ENCODE measurements at places on chromosomes 12 and 14.

DNA sequence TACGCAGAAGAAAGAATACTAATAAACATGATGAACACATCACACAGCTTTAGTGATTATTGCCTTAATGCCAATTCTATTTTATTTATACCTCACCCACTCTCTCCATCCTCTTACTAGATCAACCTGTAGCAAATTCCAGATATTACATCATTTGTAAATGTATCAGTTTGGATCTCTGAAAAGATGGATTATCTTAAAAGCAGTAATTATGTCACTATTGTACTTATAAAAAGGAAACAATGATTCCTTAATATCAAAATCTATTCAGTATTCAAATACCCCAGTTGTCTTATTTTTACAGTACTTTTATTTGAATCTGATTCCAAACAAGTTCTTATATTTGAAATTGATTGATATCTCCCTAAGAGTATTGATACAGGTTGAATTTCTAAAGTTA, 892.8 kb upstream of the MDGA2 start:
- DNase-seq, result no peak

GRCh38 chr14:26870722-26871617, 273.1 kb upstream of the NOVA1 start:
- DNase-seq, result no peak

DNA sequence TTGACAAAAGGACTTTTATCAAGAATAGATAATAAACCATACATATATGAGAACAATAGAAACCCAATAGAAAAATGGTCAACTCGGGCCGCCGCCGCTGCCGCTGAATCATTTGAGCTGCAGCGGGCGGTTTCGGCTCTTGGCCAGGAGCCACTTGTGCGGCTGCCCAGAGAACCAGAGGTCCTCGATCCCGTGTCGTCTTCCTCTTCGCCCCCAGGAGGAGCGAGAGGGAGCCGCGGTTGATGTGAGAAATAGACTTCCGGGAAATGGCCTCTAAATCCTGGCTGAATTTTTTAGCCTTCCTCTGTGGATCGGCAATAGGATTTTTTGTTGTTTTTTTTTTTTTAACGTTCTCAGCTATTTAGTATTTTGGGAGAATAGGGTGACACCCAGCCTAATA, 44.8 kb downstream of the CPSF6 start:
- DNase-seq, result no peak

DNA sequence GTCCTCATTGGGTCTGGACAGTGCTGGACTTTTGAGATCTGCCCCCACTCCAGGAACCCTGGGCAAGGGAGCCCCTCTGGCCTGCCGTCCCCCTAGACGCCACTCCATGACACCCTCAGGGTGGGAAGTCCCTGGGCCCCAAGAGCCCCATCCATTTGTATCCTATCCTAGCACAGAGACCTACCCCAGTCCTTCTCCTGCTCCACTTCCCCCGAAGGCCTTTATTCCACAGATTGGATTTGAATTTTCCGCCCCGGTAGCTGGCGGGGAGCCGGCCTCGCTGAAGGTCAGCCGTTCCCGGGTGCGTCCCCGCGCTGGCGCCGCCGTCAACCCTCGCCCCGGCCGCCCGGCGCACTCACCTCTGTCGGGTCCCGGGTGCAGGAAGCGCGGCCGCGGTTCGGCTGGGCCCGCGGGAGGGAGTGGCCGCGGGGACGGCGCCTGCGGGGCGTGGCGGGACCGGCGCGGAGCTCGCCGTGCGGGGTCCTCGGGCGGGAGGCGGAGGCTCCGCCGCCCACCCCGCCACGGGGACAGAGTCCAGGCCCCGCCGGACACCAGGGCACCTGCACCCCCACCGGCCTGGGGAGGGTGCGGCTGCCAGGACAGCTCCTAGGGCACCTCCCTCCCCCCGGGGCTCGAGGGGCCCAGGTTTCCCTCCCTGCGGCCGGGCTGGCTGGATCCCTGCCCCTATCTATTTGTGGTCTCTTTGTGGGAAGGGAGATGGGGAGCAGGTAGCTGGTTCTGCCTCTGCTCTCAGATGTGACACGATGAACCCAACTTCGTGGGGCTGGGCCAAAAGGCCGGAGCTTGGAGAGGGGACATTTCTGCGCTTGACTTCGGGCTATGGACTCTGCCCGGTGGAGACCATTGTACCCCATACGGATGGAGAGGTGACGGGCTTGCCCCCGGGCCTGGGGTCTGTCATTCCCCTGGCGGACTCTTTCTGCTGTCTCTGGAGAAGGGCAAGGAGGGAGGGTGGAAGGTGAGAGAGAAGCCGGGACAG, 19.9 kb upstream of the GPR68 start:
- no peak for DNase-seq

DNA sequence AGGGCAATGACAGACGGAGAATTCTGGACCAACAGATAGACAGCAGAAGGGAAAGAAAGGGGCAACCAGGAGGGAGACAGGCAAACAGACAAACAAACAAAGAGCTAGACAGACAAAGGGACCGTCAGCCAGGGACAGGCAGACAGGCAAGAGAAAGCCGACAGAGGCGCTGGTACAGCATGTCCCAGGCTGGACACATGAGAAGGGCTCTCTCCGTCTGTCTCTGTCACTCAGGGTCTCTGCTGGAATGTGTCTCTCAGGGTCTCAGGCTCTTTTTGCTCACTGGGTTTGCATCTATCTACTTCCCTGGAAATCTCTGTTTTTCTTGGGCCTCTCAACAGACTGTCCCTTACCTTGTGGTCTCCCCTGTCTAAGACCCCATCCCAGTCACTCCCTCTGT, 8.2 kb upstream of the SMUG1 start:
- DNase-seq, result no peak

GRCh38 chr12:115000038-115000437, 316.1 kb upstream of the TBX3 start:
- no peak for DNase-seq

DNA sequence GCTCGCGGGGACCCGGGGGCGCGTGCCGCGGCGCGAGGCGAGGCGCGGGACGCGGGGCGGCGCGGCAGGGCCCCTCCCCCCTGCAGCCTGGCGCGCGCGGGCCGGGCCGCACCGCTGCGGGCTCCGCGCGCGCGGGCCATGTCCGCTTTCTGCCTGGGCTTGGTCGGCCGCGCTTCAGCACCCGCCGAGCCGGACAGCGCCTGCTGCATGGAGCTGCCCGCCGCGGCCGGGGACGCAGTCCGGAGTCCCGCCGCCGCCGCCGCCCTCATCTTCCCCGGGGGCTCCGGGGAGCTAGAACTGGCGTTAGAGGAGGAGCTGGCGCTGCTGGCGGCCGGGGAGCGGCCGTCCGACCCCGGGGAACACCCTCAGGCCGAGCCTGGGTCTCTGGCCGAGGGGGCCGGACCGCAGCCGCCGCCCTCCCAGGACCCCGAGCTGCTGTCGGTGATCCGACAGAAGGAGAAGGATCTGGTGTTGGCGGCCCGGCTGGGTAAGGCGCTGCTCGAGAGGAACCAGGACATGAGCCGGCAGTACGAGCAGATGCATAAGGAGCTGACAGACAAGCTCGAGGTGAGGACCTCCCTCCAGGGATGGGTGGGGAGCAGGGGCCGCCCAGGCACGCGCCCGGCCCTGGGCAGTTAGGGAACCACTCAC, 820 bp downstream of the BICDL1 start:
- DNase-seq, result peak; percentile 63

DNA sequence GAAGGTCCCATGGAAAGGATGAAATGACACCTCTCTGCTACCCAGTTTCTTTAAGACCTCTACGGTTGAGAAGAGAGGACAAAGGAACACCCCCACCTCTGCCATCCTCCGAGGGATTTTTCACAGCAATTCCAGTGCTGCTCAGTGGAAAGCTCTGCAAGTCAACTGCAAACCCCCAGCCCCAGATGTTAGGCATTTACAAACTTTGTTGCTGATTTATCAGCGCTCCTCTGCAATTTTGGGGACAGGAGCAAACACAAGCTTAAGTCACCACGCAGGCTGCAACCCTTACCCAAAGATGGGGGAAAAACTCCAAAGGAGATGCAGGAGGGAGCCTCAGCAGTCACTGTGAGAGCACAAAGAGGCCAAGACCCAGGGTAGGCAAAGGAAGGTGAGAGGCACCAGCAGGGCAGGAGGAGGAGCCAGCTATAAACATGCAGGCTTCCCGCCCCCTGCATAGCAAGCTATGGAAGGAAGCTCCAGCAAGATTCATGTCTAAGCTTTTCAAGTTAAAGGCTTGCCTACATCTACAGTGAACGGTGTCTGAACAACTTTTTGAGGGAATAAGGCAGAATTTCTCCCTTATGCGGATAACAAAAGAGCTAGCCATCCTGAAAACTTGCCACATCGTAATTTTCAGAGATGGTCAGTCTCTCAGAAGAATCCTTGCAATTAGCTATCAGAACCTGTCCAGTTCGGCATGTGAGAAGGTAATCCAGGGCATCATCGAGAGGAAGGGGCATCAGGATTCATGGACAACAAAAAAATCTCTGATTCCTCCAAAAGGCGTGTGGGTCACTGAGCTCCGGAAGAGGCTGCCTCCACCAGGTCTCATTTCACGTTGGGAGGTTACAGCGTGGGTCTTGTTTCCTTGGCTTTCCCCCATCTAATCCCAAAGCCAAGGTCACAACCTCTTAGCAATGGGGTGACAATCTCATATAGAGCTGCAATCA, 3.9 kb downstream of the CTDSP2 start:
- no peak for DNase-seq

DNA sequence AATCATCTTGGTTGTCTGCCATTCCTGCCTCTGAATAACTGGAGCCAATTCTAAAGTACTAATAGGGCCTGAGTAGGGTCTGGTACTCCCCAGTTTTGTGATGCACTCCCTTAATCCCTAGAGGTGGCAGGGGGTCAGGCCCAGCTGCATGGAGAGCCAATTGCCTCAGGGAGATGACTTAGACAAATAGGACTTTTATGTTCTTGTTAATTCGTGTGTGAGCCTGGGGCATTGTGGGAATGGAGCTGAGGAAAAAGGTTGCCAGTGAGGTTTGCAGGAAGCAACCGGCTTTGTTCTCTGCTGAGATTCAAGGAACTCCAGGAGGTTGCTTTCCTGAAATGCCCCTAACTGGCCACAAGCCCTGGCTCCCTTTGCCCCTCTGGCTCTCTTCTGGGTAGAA, 6.8 kb upstream of the DCD start:
- DNase-seq, result no peak

GRCh38 chr12:29578070-29578469, 80.6 kb upstream of the OVCH1 start:
- DNase-seq, result no peak

DNA sequence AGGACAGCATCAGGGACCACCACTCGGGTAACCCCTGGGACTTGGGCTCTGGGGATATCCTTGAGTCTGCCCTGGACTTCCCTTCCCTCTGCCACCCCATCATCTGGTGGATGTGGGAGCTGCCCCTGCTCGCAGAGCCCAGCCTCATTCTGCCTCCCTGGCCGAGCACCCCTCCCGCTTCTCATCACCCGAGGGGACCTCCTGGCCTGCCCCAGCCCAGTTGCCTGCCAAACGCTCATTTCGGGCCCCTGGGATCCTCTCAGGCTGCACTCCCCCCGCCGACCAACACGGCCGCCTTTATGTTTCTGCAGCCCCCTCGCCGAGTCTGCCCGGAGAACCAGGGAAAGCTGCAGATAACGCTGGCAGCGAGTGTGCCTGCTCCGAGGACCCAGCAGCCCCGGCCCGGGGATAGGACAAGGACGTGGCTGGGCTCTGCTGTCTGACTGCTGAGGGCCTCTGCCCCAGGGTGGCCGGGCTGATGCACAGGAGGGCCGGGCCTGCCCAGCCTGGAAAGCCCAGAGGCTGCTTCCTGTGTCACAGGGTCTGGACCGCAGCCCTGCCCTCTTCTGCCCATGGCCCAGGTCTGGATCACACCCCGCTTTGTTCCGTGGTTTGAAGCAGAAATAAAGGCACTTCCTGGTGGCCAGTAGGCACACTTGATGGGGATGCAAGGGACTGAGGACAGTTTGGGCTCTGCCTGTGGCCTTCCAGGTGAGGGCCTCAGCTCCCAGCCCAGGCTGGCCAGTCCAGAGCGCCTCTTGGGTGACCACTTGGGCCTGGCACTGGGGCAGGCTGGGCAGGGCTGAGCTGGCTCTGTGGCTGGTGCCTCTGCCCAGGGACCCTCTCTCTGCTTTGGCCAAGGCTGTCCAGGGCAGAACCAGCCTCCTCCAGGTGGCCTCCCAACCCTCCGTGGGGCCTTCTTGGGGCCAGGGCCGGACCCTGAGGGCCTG, 4.9 kb upstream of the EXOC3L4 start:
- DNase-seq, result no peak

- no peak for DNase-seq
Measured at GRCh38 chr14:63795532-63795931, 57.3 kb upstream of the SYNE2 start.

DNA sequence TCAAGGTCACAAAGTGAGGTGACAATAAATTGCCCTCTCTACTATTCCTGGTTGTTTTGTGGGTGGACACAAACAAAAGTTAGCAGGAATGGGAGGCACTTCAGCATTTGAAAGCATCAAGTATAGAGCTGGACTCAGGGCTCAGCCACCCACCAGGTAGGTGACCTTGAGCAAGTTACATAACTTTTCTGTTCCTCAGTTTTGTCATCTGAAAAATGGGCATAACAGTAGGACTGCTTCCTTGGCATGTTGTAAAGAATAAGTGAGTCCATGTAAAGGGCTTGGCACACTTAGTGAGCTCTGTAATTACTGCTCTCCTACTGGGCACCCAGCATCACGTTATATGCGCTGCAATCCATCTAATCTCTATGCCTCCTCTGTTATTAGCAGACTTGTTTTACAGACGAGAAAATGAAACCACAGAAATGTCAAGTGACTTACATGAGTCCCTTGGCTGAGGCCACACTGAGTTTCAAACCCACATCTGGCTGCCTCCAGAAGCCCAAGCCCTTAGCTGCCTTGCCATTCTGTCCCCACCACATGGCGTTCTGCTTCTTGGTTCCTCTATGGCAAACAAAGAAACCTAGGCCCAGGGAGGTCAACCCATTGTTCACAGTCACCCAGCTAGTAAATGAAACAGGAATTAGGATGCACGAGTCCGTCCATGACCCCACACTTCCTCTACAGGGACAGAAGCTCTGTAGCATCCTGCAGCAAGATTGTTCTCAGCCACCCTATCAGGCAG, 63.2 kb upstream of the SLC24A4 start:
- DNase-seq, result no peak

GRCh38 chr12:110266381-110266960, 14.6 kb upstream of the ATP2A2 start:
- DNase-seq, result no peak

GRCh38 chr12:123388177-123388950, 4.4 kb downstream of the KMT5A start:
- peak; percentile 70 for DNase-seq

- no peak for DNase-seq
Measured at GRCh38 chr14:96304956-96305355, 48.9 kb downstream of the BDKRB1 start.

DNA sequence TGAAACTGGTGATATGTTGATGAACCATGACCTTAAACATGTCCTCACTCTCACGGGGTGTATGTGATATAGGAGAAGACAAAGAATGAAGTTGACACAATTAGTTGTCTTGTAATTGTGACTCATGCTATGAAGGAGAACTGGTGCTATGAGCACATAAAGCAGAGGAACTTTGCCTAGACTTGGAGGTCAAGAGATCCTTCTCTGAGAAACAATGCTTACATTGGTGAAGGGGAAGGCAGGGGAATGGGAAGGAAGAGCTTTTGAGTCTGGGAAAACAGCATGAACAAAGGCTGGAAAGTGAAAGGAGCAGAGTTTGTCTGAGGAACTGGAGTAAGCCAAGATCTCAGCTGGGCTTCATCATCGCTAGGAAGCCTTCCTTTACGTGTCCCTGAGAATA, 83.2 kb downstream of the MYRFL start:
- DNase-seq, result no peak

GRCh38 chr12:106492857-106493256, 89.9 kb upstream of the RFX4 start:
- DNase-seq, result no peak
